NCI-H2029 treated with DMSO at 0.1 percent for 48 hours (cell line): ENCODE measurements at places on chromosomes 13 and 19.

DNA sequence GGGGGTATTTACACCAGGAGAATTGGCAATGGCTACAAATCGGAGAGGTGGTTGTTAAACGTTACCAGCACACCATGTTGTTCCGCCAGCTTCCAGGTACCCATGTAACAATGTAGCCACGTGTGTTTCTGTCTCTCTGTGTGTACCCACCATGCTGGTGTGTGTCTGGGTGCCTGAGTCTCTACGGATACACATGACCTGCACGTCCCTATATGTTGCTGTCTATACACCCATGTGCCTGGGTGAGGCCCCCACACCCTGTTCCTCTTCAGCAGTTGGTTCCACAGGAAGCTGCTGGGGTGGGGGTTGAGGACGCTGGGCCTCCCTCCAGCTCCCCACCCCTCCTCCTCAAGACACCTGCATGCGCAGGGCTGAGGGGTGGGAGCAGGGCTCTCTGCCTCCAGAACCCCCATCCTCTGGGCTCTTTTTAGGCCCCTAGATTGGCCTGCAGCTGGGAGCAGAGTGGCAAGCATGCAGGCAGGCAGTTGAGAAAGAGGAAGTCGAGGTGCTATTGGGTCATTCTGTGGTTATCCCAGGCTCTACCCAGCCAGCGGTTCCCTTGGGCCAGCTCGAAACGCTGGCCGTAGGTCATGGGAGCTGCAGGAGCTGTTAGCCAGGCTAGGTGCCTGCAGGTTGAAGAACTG, at the start of gene ARHGEF18:
ARHGEF18 (plus strand) TSS at position 351 of the 644 bp plus-strand sequence. CDS start 13,954 bp downstream, outside the sequence.
- DNase-seq, result no peak

GRCh38 chr19:6109947-6110346, 353 bp downstream of the RFX2 start:
- no peak for DNase-seq

GRCh38 chr13:36986462-36987240, 12.5 kb downstream of the ALG5 start:
- no peak for DNase-seq

GRCh38 chr19:3670796-3671679, 29.2 kb downstream of the PIP5K1C start:
- DNase-seq, result no peak

GRCh38 chr13:33135097-33135496, 118.9 kb downstream of the KL start:
- DNase-seq, result no peak
